ENCODE measurements at places on chromosomes 3 and 15.

DNA sequence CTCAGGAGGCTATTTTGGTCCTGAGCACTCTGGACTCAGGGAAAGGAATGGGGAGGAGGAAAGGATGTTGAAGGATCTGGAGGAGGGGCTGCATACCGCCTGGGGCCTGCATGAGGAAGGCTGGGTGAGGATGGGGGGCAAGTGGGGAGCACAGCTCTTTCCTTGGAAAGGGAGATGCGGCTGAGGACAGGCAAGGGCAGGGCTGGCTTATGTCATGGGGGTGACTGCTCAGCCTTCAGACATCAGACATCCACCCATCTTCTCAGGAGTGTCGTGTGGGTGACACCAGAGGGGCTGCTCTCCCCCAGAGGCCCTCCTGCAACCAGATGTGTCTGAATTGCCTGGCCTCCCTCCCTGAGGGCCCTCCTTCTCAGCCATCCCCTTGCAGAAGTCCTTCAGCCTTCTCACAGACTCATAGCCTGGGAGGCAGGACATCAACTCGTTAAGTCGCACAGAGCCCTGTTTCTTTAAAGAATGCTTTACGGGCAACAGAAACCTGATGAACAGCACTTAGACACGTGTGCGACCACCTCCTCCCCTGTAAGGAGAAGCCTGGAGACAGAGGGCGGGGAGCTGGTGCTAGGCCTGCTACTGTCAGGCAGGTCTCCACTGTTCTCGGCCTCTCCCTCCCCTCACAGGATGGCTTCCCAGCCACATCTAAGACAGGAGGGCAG is 252.3 kb downstream of the OCA2 start:
- DNase-seq, result no peak

- DNase-seq, result no peak
Measured at GRCh38 chr3:170296703-170297102, 60.8 kb upstream of the SKIL start.

DNA sequence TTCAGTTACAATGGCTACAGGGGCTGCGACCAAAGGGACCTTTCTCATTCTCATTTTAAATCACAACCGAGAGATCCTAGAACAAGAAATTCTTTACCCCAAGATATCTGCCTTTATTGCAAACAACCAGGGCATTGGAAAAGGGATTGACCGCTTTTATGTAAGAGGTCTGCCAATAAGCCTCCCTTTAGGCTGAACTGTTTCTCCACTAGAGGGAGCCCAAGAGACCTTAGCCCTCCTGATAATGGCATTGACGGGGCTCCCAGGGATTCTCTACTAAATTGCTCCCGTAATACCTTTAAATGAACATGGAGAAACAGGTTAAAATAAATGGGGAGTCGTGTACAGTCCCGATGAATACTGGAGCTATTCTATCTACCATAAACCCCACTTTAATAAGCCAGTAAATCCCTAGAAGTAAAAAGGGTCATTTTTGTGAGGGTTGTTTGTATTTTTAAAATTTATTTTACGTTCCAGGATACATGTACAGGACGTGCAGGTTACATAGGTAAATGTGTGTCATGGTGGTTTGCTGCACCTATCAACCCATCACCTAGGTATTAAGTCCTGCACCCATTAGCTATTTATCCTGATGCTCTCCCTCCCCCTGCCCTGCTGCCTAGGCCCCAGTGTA is 7.5 kb upstream of the IGSF10 start:
- DNase-seq, result no peak

GRCh38 chr3:14773691-14774128 is 45.1 kb upstream of the FGD5 start:
- no peak for DNase-seq

DNA sequence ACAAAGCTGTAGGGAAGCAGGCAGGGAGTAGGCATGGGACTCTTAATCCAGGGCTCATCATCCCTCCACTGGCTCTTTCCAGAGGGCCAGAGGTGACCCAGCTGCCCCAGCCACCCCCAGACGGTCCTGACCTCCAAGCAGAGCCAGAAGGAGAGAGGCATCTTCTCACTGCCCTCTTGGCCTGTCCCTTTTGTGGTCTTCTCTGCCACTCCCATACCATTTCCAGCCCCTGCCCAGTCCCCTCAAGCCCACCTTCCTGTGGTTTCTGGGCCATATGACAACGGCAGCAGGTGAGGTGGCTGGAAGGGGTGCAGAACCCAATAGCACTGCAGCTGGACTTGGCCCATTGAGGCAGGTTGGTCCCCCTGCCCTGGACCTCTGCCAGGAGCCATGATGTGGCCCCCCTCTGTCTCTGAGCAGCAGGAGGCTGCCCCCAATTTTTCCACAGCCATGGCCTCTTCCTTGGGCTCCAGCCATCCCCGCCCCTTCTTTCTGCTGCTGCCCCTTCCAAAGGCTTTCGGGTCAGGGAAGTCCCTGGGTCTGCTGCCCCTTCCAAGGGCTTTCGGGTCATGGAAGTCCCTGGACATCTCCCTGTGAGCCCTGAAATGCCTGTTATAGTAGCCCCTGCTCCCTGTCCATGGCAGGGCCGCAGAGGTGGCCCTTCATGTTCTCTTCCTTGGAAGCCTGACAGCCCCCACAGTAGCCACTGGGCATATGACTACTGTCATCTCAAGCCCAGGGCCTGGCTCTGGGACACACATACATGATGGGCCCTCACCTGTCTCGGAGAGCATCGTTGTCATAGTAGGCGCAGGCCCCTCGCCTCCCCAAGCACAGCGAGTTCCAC is 39.5 kb upstream of the RAB6B start:
- DNase-seq, result no peak

DNA sequence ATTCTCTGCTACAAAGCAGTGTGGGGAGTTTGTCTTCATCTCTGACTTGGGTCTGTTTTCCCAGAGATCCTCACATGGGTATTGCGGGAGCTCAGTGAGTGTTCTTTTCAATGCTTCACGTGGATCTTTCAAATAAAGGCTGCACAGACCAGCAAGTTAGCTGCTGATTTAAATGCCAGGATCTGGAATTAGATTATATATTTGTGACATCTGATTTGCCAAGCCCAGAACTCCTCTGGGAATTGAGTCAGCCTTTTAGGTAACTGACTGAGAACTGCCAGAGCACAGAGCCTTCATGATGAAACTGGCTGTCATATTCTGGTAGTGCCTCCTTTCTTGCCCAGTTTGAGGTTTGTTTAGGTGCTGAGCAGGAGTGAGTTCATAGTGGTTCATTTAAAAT is 14.7 kb downstream of the EDEM1 start:
- no peak for DNase-seq

GRCh38 chr3:50165910-50166538 is 10.9 kb downstream of the SEMA3F start:
- no peak for DNase-seq

Data from stimulated activated CD8-positive, alpha-beta memory T cell treated with anti-CD3 and anti-CD28 coated beads, Interleukin-2, amount 100 ng/mL, for 1 hour (primary cell).